ENCODE measurements at places on chromosomes 1 and 21.

GRCh38 chr1:154407198-154408091, 2.3 kb downstream of the IL6R start:
- DNase-seq, result peak; percentile 48

- no peak for DNase-seq
Measured at GRCh38 chr1:108862698-108863477, 6.0 kb upstream of the AKNAD1 start.

- no peak for DNase-seq
Measured at GRCh38 chr1:54212872-54213271, 12.9 kb downstream of the MRPL37 start.

DNA sequence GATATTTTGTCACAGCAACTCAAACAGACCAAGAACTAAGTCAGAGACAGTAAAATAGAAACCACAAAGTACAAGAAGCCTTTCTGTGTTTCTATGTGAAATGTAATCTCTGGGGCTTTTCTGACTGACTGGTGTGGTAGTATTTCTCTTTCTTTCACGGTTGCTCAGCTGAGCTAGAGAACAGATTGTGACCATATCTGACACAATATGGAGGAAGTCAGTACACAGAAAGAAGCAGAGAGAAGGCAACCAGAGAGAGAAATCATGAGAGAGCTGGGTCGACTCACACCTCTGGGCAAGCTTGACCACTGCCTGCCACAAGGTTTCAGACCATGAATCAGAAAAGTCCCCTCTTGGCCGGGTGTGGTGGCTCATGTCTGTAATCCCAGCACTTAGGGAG, 208.9 kb upstream of the GREM2 start:
- DNase-seq, result no peak

- no peak for DNase-seq
Measured at GRCh38 chr1:208888376-208888775, 644.2 kb upstream of the PLXNA2 start.

GRCh38 chr1:175564723-175565122, 178.7 kb downstream of the TNR start:
- DNase-seq, result no peak

- DNase-seq, result no peak
Measured at GRCh38 chr1:44421446-44421884, 16.4 kb downstream of the RNF220 start.

- no peak for DNase-seq
Measured at GRCh38 chr21:37793660-37794059, 122.6 kb downstream of the KCNJ6 start.

GRCh38 chr21:28851645-28852044, 141.0 kb downstream of the LTN1 start:
- no peak for DNase-seq
